Effector memory CD8-positive, alpha-beta T cell (primary cell): ENCODE measurements at places on chromosomes 12 and 14.

GRCh38 chr12:49030119-49030518, 11.5 kb upstream of the PRKAG1 start:
- no peak for DNase-seq

DNA sequence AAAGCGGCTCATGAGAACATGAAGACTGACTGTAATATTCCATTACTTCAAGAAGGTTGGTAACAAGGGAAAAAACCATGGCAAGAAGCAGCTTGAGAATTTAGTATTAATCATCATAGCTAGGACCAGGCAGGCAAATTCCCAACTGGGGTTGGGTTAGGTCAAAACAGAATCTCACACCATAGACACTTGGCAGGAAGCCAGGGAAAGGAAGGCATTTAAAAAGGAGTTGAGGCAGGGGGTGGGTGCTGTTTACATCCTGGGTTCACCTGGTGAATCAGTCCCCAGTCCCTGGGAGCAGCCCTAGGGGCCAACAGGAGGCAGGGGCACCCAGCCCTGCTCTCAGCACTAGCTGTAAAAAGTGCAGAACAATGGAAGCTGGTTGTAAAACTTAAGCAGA, 108.6 kb downstream of the EGLN3 start:
- no peak for DNase-seq

GRCh38 chr14:51239813-51240803, at the start of gene TMX1:
TSS of gene TMX1 (plus strand) at chr14:51240247. CDS start at chr14:51240293, 46 bp downstream.
- DNase-seq = peak; percentile 76

DNA sequence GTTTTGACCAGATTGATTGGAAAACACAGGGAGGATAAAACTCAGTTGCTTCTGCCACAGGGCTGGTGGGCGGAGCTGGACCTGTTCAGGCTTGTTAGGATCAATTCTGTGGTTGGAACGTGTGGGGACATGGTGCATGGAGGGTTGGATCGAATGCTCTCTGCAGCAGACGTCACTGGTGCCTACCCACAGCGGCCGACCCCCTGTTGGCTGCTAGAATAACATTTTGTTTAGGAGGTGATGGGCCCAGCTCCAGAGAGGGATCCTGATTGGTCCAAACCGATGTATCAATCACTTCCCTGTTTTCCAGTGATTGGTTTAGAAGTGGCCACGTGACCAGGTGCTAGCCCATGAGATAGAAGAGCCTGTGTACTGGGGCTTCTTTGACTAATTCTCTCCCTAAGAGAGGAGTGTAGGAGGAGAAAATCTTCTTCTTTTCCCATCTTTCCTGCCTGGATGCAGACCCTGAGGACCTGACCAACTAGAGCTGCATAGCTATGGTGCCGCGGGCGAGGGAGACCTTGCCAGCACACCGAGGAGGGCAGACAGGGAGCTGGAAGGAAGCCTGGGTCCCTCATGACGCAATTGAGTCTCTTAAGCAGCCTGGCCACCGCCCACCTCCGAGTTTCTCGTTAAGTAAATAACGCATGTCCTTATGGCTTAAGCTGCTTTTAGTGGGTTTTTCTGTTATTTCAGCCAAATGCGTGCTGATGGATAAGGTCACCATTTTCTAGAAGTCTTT, 163.5 kb downstream of the AACS start:
- no peak for DNase-seq

- no peak for DNase-seq
Measured at GRCh38 chr14:100665511-100666032, 61.1 kb upstream of the DLK1 start.

- no peak for DNase-seq
Measured at GRCh38 chr12:25307818-25308217, 57.1 kb upstream of the KRAS start.

GRCh38 chr12:46389031-46389616, 16.6 kb upstream of the SLC38A2 start:
- no peak for DNase-seq

DNA sequence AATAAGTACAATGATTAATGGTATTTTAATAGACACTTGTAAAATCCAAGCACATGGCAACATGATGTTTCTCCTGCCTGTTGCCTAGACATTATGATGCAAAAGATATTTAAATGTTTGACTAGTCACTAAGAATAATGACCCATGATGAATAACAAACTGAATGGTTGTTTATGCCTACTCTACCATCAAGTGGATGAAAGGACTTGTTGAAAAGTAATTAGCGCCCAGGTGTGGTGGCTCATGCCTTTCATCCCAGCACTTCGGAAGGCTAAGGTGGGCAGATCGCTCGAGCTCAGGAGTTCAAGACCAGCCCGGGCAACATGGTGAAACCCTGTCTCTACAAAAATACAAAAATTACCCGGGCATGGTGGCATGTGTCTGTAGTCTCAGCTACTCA, 30.7 kb downstream of the KIF21A start:
- DNase-seq = no peak

DNA sequence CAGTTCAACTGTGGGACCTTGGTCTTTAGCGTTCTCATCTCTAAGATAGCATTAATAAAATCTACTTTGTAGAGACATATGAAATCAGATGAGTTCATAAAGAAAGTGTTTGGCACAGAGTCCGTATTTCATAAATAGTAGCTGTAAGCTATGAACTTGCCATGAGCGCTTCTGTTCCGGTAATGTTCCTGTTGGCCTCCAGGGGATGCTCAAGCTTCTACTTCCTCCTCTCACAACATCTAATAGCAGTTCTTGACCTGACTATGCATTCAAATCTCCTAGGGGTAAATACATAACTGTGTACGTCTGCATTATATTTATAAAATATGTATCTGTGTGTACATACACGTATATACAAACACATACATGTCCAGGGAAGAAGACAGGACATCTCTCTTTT, 288.2 kb upstream of the TMPO start:
- DNase-seq = no peak
